ENCODE measurements at places on chromosomes 7 and 10. TPM values are rescaled to one million over a fixed set of nuclear protein-coding genes. Genes with fewer than 3 reads are reported as not detected.

The CYTH3 gene
- total RNA-seq, result 32.7 TPM

DNA sequence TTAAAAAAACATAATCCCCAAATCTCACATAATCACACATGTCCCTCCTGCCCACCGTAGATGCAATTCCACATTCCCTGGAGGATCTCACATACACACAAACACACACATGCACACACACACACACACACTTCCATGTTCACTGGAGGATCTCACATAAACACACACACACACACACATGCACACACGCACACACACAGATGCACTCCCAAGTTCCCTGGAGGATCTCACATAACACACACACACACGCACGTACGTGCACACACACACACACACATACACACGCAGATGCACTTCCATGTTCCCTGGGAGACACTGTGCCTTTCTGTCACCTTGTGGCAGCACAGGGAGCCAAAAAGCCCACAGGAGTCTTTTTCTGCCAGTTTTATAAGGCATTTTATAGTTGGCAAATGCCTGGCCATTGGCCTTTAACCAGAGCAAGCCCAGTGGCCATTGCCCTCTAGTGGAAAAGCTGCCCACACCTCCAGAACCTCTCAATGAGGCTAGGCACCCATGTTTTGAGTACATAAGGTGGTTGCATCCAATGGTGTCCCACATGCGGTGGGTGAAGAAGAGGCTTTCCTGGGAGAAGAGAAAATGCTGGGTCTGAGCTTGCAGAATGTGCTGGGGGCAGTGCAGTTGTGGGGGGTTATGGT lies 115.4 kb upstream of the ACBD5 start:
- no peak for DNase-seq

DNA sequence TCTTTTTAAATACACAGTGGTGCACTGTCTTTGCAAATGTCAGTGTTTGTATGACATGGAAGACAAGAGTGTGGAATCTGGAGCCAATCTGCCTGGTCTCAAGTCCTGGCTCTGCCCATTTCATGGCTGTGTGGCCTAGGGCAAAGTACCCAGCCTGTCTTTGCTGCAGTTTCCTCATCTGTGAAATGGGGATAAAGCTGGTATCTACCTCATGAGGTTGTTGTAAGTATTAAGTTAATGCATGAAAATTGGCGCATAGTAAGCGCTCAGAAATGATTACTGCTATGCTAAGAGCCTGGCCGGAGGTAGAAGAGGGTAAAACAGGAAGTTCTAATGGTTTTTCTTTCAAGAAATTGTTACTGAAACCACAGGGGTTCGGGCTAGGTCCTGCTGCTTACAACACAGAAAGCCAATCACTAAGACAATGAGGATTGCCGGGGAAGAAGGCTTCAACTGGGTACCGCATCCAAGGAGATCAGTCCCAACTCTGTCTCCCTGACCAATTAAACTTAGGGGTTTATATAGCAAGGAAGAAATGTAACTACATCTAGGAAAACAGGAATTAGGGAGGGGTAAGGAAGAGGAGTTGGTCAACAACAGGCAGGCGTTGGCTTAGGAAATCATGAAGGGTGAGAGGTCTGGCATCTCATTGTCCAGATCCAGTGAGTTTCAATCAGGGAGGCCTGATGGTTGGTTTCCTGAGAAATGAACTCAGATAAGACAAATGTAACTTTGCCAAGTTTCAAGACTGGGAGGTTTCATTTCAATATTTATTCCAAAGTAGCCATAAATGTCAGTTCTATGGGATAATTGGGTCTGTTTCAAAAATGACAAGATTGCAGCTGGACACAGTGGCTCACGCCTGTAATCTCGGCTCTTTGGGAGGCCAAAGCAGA lies 57.0 kb downstream of the CHST3 start:
- DNase-seq, result no peak

The BTBD16 gene
- not detected for total RNA-seq

GRCh38 chr10:110735620-110736027 lies 91.5 kb downstream of the RBM20 start:
- DNase-seq, result no peak

GRCh38 chr10:82736305-82736704 lies 861.3 kb downstream of the NRG3 start:
- DNase-seq, result no peak

The GPR158 gene
- total RNA-seq, result 2.1 TPM

The SPDYE5 gene
- not detected for total RNA-seq

DNA sequence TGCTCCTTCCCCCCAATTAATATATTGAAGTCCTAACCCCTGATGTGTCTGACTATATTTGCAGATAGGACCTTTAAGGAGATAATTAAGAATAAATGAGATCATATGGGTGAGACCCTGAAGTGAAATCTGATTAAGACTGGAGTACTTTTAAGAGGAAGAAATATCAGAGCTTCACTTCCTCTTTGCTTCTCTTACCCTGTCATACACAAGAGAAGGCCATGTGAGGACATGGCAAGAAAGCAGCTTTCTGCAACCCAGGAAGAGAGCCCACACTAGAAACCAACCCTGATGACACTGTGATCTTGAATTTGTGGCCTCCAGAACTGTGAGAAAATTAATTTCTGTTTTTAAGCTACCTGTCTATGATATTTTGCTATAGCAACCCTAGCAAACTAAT lies 44.2 kb downstream of the JMJD1C start:
- no peak for DNase-seq

GRCh38 chr7:1103009-1103788 lies 15.3 kb downstream of the GPER1 start:
- no peak for DNase-seq

DNA sequence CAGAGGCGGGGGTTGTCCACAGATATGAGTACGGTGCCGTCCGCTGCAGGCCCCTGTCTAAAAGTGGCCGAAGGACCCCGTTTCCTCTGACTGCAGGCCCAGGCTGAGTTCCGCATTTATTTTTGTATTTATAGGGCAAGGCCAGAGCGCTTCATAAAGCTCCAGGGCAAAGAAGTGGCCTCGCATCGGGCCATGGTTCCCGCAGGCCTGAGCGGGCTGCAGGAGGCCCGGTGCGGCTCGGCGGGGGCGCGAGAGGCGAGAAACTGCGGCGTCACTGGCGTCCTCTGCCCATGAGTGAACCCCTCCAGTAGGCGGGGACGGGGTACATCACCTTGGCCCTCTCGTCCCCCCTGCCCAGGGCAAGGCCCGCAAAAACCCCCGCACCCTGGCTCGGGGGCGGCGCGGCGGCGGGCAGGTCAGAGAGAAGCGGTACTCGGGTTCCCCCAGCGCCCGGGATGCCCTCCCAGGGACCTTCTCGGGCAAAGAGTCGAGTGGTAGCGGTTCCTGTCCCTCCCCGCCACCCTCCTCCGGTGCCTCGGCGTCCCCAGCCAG lies 355.7 kb downstream of the DNAJB6 start:
- no peak for DNase-seq

The ADAM22 gene
- total RNA-seq, result 0.19 TPM

- DNase-seq, result no peak
These were observed 129.2 kb downstream of the GRK5 start for GRCh38 chr10:119336599-119336998.

The CARD11 gene
- total RNA-seq, result not detected

GRCh38 chr10:81724431-81724830 lies 150.6 kb upstream of the NRG3 start:
- DNase-seq, result no peak

DNA sequence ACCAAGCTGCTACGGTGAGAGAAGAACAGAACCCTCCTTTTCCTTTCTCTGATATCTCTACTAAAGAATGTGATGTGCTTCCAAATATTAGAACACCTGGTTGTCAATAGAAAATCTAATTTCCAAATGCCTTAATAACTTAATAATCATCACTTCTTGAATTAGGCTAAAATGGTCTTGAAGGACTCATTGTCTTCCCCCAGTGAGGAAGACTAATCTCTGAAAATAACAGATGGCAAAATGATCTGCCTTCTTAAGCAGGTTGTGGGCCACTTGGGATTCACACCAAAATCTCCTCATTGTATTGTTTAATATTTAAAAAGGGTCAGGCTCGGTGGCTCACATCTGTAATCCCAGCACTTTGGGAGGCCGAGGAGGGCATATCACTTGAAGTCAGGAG lies 805.9 kb upstream of the AUTS2 start:
- no peak for DNase-seq

GRCh38 chr7:137734221-137734620 lies 112.6 kb downstream of the DGKI start:
- peak; percentile 38 for DNase-seq

DNA sequence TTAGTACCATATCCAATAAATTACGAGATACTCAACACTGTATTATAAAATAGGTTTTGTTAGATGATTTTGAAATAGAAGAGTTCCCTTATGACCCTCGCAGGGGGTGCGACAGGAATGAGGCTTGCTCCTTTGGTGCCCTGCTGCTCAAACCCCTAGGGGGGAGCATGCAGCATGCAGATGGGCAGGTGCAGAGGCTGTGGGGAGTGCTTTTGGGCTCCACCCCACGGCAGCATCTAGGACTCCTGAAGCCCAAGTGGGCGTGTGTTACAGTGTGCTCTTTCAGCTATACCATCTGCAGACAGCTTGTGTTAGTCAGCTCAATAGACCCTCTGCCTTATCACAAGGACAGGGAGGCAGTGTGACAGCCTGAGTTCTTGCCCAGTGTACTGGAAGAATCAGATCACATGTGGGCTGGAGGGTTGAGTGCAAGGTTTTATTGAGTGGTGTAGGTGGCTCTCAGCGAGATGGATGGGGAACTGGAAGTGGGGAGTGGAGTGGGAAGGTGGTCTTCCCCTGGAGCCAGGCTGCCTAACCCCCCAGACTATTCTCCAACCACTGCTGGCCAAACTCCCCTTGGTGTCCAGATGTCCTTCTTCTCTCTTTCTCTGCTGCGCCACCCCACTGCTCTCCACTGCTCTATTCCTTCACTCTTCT lies 3.1 kb upstream of the MRC1 start:
- no peak for DNase-seq

DNA sequence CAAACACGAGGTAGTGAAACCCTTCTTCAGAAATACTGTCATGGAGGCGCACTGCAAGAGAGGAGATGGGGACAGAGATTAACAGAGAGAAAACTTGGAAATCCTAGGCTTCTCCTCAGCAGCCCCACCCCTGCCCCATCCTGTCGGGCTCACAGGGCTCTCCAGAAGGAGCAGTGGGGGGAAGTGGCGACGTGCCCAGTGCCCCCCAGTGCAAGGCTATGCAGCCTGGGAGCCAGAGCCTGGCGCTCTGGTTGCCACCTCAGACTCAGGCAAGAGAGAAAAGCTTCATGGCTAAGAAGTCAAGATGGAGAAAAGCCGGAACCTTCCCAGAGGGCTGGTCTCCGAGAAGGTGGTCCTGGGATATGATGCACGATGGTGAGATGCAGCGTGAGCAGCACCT lies 21.2 kb downstream of the CAMK2G start:
- DNase-seq, result no peak

DNA sequence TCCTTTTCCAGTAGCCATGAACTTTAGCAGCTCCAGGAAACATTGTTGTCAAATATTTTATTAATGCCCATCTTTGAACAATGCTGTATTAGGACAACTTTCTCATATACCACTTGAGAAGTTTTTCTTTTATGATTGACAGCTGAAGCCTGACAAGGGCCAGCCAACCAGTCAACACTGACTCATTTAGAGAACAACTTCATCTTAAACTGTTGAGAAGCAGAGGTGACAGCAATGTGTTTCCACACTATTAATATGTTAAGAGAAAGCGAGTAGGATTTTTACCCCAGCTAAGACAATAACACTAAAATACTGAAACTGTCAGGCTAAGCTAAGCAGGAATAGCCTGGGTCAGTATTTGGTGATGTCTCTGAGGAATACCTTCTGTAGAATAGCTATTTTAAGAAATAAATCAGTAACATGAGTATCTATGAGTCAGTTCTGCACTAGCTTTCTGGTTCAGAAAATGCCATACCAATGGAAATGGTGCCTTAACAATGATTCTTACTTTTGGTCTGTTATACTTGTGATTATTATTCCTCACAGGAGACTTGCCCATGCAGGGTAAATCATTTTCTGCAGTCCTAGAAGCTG lies 168.8 kb upstream of the POT1 start:
- DNase-seq, result peak; percentile 1

- no peak for DNase-seq
These were observed 69.5 kb downstream of the ADCY1 start for GRCh38 chr7:45643630-45644029.

The PRTFDC1 gene
- total RNA-seq, result 1.6 TPM

GRCh38 chr10:26437637-26438461 lies at the start of gene APBB1IP:
APBB1IP (plus strand) TSS chr10:26438341; CDS start chr10:26492327, 53,986 bp downstream.
- DNase-seq, result no peak

DNA sequence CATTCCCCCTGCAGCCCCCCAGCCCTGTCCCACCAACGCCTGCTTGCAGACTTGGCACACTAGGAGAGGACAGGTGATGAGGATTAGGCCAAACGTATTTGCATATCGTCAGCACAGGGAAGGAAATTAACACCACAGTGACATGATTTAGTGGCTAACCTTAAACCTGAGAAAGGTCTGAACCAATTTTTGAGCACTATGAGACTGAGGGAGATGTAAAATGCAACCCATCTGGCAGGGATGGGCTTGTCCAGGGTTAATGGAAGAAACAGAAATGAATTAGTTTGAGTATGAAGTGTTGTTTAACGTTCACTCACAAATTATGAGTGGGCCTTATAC lies 183.6 kb downstream of the TAX1BP1 start:
- no peak for DNase-seq

The PWWP2B gene
- total RNA-seq, result 8.5 TPM

GRCh38 chr7:78334426-78334825 lies 535.9 kb downstream of the PHTF2 start:
- DNase-seq, result no peak

DNA sequence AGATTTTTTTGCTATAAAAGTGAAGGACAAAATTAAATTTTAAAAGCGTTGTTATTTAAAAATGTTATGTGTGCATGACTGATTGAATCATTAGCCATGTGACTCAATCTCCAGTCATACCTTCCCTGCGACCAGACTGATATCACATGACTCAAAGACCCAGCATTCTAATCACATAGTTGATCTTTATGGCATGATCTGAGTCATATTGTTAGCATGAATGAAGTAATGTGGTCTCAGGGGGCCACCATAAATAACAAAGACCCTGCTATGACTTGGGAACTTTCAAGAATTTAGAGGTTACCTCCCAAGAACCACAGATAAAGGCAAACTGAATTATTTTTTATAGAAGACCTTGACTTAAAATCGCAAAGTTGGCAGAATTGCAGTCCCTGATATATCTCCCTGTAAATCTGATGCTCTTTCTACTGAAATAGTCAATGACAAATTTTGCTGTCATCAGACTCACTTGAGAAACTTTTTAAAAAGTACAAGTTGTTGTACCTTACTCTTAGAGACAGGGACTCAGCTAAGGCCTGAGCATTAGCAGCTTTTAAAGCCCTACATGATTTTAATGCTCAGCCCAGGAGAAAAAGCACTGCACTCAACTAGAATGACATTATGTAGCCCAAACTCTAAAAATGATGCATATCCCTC lies 717.3 kb downstream of the XPNPEP1 start:
- peak; percentile 91 for DNase-seq

DNA sequence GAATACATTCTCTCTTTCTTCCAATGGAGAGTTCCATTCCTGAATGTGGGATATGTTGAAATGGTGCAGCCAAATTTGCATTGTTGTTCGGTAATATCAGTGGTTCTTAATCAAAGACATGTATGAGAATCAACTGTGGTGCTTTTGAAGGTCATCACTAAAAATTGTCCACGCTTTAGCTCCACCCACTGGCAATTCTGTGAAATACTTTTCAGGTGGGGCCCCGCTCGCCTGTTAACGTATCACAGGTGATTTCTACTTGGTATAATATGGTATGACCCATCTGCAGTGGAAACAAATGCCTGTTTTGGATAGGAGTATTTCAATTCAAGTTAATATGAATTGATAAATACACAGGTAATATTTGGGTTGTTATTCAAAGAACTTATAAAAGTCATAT lies 178.4 kb downstream of the NSUN6 start:
- no peak for DNase-seq
